Stimulated activated CD4-positive, alpha-beta T cell treated with anti-CD3 and anti-CD28 coated beads, Interleukin-1b, Interleukin-23, amount 100 ng/mL, for 1 hour (primary cell): ENCODE measurements at places on chromosomes 4 and X.

DNA sequence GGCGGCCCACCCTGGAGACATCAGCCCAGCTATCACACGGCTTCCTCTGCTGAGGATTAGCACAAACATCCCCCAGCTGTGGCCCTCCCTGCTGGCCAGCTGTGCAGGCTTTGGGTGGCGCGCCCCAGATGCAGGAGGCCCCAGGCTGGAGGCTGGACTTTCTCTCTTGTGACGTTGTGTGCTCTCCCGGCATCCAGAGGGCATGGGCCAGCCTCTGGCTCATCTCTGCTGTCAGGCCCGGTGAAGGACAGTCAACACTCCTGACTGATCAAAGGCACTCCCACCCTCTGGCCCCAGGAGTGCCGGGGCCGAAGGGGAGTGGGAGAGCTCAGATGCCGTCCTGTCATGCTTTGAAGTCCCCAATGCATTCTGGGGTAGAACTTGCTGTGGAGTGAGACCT lies 29.9 kb upstream of the PJA1 start:
- no peak for DNase-seq

GRCh38 chr4:15958562-15958961 lies 4.4 kb downstream of the FGFBP2 start:
- DNase-seq: no peak

GRCh38 chr4:44738615-44739014 lies 12.3 kb upstream of the GNPDA2 start:
- DNase-seq: no peak

GRCh38 chrX:74507191-74507590 lies 85.9 kb downstream of the SLC16A2 start:
- DNase-seq: no peak

DNA sequence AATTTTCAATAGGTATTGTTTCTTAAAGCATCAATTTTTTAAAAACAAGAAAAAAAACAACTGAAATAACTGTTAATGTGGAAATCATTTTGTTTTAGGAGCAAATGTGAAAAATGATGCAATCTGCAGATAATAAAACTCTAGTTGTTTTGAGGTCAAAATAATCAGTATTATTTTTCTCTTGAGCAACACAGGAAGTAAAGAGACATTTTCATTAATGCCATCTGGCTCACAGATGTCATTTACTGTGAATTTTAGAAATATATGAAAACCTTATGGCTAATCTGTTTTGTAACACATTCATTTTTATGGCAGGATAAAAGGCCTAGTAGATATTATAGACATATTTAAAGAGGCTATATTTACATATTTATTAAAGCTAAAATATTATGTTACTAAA lies 141.6 kb downstream of the PCDH18 start:
- no peak for DNase-seq

GRCh38 chrX:40299641-40300046 lies 201.9 kb upstream of the BCOR start:
- no peak for DNase-seq

DNA sequence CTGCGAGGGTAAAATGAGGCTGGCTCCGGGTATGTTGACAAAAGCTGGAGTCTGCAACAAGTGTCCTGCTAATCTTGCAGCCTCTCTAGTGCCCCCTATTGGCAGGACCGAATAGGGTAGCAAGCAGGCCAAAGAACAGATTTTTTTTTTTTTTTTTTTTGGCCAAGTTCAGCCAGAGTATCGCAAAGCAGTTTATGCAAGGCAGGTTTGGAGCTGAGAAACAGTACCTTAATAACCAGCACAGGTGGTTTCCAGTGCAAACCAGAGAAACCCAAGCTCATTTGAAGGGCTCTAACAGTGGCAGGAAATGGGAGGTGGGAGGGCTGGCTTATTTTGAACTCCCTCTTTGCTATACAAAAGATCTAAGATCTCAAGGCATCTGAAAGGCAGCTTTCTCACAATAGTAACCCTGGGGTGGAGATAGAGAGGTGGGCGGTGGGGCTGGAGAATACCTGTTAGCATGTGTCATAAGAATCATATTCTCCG lies 38.2 kb upstream of the OCIAD2 start:
- no peak for DNase-seq

DNA sequence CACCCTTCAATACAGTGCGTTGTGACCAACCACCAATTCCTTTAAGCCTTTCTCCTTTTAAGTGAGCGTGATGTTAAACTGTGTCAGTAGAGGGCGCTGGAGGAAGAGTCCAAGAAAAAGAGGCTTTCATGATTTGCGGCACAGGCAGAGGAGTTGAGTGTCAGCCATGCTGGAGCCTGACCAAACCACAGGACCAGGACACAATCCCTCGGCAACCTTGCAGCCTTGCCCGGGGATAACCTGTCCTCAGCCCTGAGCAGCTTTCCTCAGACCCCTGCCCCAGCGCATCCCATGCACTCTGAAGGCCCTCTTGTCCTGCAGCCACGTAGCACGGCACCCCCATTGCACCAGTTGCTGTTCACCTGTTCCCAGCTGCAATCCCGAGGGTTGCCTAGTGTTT lies 53.5 kb upstream of the SMIM31 start:
- DNase-seq: no peak

- no peak for DNase-seq
Measured at GRCh38 chr4:138555108-138555507, 313.0 kb upstream of the SLC7A11 start.

DNA sequence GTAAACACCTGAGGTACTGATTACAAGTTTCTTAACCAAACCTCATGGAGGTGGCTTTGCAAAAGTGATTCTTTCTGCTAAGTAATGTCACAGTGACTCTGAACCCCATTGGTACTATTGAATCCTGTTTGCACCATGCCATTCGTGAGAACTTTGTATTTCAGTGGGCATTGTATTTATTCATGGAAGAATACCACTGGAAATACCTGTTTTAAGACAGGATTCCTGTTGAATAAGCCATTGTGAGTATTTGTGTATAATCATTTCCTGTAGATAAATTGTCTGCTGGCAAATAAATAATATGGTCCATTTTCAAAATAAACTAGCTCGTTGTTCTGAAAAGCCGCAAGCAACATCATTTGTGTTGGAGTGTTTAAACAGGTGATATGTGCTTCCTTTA lies 136.4 kb upstream of the GUCY1A1 start:
- DNase-seq: no peak

DNA sequence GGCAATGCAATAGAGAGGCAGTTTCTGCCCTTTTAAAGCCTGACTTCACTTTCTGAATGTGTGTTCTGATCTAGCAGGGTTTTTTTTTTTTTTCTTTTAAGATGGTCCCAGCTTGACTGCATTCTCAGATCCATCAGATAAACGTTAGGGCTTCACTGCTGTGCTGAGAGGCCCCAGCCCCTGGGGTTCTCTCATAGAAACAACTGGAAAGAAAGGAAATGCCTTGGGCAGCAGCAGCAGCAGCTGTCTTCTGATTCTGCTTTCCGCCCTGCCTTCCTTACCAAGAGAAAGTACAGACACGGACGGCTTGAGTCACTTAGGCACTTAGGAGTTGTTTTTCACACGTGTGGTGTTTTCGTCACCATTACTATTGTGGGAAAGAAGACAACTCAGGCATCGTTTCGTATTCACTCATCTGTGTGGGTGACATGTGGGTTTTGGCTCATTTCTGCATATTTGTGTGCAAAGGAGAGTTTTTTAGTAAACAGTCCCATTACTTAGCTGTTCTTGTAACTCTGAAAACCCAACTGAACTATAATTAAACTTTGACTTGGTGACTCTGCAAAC lies 172.0 kb downstream of the PTTG2 start:
- DNase-seq: peak; percentile 30

DNA sequence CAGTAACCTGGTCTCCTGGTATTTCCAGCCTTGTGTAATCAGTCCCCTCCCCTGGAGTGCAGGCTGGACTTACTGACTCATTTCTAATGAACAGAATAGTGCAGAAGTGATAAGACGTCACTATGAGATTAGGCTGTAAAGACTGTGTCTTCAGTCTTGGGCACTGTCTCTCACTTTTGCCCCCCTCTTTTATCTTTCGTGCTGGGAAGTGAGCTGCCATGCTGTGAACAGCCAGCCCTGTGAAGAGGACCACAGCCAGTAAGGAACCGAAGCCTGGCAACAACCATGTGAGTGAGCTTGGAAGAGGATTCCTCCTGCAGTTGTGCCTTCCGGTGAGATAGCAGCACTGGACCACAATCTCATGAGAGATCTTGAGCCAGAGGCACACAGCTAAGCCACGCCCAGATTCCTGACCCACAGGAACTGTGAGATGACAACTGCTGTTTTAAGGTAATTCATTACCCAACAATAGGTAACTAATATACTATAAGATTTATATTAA lies 67.5 kb upstream of the GPR34 start:
- no peak for DNase-seq

GRCh38 chr4:46329118-46329976 lies 60.6 kb downstream of the GABRA2 start:
- DNase-seq: no peak

GRCh38 chrX:123743312-123743711 lies 10.5 kb upstream of the THOC2 start:
- DNase-seq: no peak

- DNase-seq: no peak
Measured at GRCh38 chrX:17634542-17635207, 102.6 kb upstream of the SCML1 start.

- no peak for DNase-seq
Measured at GRCh38 chrX:17030092-17030491, 83.6 kb downstream of the REPS2 start.

DNA sequence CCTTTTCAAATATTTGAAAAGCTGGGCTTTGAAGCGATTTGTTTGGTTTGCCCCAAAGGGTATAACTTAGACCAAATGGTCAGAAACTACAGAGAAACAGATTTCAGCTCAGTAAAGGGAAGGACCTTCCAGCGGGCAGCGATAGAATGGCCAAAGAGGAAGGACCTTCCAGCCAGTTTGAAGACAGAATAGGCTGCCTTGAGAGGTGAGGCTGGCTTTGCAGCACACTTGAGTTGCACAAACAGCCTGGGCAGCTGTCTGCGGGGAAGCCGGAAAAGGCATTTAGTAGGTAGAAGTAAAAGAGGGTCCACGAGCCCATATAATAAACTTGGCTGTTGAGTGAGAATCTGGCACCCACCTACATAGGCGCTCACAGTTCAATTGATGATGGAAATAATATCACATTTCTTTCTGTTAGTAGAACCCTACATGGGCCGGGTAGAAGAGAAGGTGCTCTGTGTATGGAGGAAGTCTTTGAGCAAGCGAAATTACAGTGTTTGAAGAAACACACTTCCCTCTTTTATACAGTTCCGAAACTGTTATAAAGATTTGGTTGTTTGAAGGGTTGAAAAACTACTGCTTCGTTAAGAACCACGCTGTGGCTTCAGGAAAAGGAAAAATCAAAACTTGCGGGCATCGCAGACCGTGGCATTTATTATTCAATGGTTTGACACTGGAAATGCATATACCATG lies 75.0 kb upstream of the SORBS2 start:
- no peak for DNase-seq

DNA sequence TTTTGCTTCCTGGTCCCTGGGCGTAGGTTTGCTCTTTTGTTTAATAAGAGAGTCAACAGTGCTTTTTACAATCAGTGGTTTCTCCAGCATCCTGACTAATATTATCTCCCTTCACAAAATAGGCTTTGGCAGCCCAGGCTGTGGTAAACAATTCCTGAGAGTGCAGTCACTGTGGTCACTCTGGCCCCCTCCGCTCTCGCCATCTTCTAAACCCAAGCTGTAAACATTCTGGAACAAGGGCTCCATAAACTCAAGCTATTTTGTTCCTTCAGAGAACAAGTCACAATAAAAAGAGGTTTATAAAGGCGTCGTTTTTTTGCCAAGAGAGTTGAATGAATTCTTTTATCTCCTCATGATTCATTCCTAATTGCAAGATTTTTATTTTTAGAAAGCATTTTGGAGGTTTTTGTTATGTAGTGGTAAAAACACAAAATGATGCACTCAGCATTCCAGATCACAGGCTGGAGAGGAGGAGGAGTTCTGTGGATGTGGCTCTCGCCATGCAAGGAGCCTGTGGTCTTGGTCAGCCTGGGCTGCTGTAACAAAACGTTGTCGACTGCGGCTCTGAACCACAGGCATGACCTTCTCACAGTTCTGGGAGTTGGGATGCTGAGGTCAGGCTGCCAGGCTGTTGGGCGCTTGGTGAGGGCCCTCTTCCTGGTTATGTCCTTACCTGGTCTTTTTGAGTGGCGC lies 486.4 kb upstream of the FAT1 start:
- no peak for DNase-seq

DNA sequence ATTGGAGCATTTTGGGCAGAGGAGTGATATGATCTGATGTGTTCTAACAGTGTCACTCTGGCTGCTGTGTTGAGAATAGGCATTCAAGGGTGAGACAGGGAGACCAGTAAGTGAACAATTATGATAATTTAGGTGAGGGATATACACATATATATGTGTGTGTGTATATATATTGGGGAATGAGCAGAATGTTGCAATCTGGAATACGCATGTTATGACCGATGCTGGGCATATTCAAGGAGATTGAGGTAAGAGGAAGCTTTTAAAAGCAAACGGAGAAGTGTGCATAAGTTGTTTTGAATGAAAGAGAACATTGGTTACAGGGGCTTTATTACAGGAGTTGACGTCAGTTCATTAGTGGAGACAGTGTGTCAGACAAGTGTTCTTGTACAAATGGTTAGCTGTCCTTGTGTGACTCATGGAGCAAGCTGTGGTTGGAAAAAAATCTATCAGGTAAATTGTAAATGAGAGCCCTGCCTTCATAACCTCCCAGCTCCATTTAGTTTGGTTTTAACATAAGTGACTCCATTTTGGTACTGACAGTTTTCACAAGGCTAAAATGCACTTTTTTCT lies 442.5 kb upstream of the LCORL start:
- DNase-seq: no peak

- no peak for DNase-seq
Measured at GRCh38 chrX:17411205-17411604, 36.2 kb downstream of the NHS start.

DNA sequence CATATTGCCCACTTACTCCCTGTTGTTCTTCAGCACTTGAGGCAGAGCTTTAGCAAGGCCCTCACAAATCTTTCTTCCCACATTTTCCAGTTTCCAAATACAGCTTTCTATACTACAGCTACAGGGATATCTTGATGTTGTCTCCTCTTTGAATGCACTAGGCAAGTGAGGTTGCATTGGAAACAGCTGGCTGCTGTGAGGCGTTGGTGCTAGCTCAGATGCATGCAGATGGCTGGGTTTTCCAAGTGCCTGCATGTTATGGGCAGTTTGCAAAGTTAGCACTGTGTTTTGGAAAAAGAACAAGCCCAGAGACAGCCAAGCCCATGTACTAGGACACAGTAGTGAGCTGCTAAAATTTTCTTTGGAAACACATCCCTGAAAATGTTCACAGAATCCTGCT lies 315.1 kb upstream of the RASGEF1B start:
- DNase-seq: no peak

DNA sequence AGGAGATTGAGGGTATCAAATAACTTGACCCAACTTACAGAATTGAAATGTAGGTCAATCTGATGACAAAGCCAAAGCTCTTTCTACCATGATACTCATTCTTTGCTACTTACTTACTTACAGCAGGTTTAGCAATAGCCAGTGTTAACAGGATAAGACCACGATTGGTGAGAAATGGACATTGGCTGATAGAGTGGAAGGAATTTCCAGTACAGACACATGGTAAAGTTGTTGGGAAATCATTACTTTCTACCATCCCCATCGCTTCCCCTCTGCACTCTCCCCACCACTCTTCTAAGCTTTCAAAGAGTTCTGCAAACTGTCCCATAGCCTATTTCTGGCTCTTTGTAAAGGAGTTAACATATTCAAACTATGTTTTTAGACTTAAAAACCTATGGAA lies 119.7 kb downstream of the CHRNA9 start:
- DNase-seq: no peak
